ENCODE measurements at places on chromosomes 2 and 18. TPM values are rescaled to one million over a fixed set of nuclear protein-coding genes. Genes with fewer than 3 reads are reported as not detected.

The ALLC gene
- total RNA-seq, result not detected

The GAL3ST2 gene
- total RNA-seq, result 0.16 TPM

The NEB gene
- total RNA-seq, result 0.31 TPM

The WDR54 gene
- 86.6 TPM for total RNA-seq

The BZW1 gene
- total RNA-seq, result 495 TPM

The EVA1A gene
- not detected for total RNA-seq

The TEKT4 gene
- total RNA-seq, result not detected

The TMEFF2 gene
- total RNA-seq, result not detected

The KIAA2012 gene
- total RNA-seq, result not detected

The SLC38A11 gene
- not detected for total RNA-seq

The SNTG2 gene
- 1.3 TPM for total RNA-seq

The SEMA4F gene
- 8.5 TPM for total RNA-seq

The DTYMK gene
- total RNA-seq, result 131 TPM

The GNLY gene
- total RNA-seq, result 9.0 TPM

The SIGLEC15 gene
- total RNA-seq, result not detected

The FSIP2 gene
- total RNA-seq, result not detected

The TUBB8B gene
- total RNA-seq, result not detected

The SERPINB12 gene
- total RNA-seq, result not detected

The AAK1 gene
- 71.7 TPM for total RNA-seq

The CYB5A gene
- total RNA-seq, result 77.7 TPM

The EN1 gene
- total RNA-seq, result not detected

The STARD6 gene
- total RNA-seq, result not detected

The ZNG1B gene
- 34.6 TPM for total RNA-seq

The CARF gene
- total RNA-seq, result 5.5 TPM

The SLC11A1 gene
- total RNA-seq, result 1.1 TPM

The UNC80 gene
- not detected for total RNA-seq

The IL36B gene
- total RNA-seq, result not detected

The ST8SIA3 gene
- not detected for total RNA-seq

The HTR2B gene
- total RNA-seq, result not detected

The ALK gene
- total RNA-seq, result not detected

The RGPD3 gene
- 0.04 TPM for total RNA-seq

The NPHP1 gene
- total RNA-seq, result 2.5 TPM

The RAB17 gene
- not detected for total RNA-seq

The COL3A1 gene
- 0.09 TPM for total RNA-seq

The TEX44 gene
- total RNA-seq, result not detected

The HJURP gene
- 37.9 TPM for total RNA-seq

The ITPRID2 gene
- total RNA-seq, result 51.8 TPM

The GRHL1 gene
- 0.93 TPM for total RNA-seq

The CDH2 gene
- not detected for total RNA-seq

The RAD51AP2 gene
- total RNA-seq, result not detected

The COPS8 gene
- 75.4 TPM for total RNA-seq

The ZNF804A gene
- total RNA-seq, result not detected

The MGAT4A gene
- 66.8 TPM for total RNA-seq

The ARL4C gene
- 54.0 TPM for total RNA-seq
